ENCODE measurements at places on chromosomes 4 and X.

DNA sequence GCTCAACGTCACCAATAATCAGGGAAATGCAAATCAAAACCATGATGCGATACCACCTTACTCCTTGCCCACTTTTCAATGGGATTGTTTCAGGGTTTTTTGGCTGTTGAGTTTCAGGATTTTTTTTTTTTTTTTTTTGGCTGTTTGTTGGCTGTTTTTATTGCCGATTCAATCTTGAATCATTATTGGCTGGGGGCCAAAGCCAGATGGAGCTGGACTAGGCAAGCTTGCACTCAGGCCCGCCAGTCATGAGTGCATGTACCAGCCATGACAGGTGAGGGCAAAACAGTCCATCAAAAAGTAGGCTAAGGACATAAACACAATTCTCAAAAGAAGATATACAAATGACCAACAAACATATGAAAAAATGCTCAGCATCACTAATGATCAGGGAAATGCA, 13.3 kb downstream of the YIPF7 start:
- DNase-seq = no peak

DNA sequence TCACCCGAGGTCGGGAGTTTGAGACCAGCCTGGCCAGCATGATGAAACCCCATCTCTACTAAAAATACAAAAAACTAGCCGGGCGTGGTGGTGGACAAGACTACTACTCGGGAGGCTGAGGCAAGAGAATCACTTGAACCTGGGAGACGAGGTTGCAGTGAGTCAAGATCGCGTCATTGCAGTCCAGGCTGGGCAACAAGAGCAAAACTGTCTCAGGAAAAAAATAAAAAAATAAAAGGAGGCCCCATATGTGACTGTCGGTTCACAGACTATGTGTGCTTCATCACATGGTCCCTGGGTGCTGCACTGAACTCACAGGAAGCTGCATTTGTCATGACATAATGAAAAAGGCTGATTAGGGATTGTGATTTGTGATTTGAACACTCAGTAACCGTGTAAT, 6.4 kb downstream of the TRIML1 start:
- DNase-seq = no peak

GRCh38 chrX:40646489-40647306, 663 bp downstream of the CXorf38 start:
- DNase-seq = peak; percentile 62

GRCh38 chr4:127463883-127464282, 168.9 kb upstream of the INTU start:
- no peak for DNase-seq

GRCh38 chr4:101175896-101176676, 171.2 kb downstream of the PPP3CA start:
- no peak for DNase-seq

- DNase-seq = peak; percentile 70
These were observed 1.2 kb downstream of the BCOR start for GRCh38 chrX:40096395-40097091.
